ENCODE measurements at places on chromosomes 11 and 22.

DNA sequence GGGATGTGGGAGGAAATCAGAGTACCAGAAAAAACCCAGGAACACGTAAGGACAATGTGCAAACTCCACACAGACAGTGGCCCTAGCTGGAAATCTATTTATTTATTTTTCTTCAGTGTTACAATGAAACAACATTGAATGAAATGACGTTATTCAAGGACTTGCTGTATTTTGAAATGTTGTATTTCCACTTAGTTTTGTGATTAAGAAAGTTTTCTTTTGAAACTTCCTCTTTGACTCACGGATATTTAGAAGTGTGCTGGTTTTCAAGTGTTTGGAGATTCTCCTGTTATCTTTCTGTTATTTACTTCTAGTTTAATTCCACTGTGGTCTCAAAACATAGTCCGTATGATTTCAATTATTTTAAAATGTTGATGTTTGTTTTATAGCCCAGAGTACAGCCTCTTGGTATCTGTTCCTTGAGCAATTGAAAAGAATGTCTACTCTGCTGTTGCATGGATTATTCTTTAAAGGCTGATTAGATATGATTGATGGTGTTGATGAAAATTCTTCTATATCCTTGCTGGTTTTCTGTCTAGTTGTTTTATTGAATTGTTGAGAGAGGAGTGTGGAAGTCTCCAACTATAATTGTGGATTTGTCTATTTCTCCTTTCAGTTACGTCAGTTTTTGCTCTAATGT, 141.0 kb downstream of the ARHGAP20 start:
- no peak for DNase-seq

DNA sequence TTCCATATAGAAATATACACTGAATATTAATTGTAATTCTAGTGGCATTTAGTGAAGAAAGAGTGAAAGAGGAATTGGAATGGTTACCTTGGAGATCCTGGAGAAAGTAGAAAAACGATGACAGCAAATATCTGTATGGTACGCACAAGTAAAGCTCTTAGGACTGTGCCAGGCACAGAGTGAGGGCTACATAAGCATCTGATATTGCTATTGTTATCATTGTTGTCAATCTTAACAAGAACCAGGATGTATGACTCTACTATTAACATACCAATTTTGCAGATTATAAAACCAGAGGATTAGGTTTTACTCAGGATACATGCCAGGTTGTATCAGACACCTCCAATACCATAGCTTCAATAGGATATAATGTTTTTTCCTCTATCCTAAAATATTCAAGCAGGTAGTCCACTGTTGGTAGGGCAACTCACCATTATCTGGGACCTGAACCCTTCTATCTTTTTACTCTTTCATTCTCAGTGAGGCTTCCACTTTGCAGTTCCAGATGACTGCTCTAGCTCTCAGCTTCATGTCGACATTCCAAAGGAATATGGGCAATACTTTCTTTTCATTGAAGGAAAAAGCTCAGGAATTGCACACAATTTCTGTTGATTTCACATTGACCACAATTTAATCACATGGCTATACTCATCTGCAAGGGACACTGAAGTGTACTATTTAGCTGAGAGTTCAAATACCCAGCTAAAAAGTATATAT, 73.2 kb downstream of the RAB38 start:
- DNase-seq, result no peak

- DNase-seq, result no peak
Observed at GRCh38 chr11:68552542-68552941, 92.0 kb downstream of the PPP6R3 start.

DNA sequence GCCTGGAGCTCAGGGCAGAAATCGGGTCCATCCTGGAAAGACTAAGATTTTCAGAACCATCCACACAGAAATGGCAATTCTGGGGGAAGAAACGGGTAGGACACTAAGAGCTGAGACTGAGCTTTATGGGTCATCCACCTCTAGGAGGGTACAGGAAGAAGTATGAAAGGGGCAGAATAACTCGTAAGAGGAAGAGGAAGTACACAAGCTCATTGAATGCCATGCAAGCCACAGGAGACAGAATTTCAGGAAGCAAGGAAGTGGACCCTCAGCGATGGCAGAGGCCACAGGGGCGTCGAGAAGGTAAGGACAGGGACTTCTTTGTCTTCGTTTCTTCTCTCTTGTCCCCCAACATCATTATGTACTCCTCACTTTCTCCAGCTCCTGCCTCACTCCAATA, 169.6 kb downstream of the MAML2 start:
- DNase-seq, result no peak

DNA sequence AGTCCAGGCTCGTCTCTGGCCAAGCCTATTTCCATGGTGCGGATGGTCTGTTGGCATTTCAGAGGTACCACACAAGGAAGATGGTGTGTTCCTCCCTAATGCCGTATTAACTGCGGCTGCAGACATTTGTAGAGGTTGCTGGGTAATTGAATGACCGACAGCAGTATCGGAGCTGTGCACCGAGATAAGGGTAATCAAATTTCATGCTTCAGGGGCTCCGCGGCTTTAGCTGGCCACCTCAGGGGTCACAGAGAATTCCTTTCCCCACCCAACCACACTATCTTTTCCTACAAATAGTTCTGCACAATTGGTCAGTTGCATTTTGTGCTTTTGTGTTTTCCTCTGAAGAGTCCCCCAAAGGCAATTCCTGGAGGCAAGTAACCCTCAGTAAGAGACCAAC, 297.4 kb downstream of the OPCML start:
- DNase-seq, result no peak

DNA sequence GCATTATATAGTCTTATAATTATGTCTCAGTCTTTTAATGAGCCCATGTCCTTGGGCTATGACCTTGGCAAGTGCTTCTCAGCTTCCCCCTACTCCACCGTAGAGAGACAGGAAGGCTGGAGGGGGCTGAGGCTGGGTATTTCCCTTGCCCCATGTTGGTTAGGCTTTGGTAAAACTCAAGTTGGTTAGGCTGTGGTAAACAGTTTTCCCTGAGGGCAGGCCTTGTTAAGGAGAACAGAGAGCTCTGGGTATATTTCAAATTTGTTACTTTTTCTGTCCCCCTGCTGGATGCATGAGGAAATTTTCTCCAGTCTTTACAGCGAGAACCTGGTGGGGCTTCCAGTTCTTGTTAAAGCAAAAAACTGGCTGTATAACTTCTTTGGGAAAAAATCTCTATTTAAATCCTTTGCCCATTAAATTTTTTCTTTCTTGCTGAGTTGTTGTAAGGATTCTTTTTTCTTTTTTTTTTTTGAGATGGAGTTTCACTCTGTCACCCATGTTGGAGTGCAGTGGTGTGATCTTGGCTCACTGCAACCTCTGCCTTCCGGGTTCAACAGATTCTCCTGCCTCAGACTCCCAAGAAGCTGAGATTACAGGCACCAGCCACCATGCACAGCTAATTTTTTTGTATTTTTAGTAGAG, 12.2 kb upstream of the DCHS1 start:
- no peak for DNase-seq

- peak; percentile 19 for DNase-seq
Observed at GRCh38 chr22:50260434-50260800, 1.1 kb downstream of the MAPK12 start.

DNA sequence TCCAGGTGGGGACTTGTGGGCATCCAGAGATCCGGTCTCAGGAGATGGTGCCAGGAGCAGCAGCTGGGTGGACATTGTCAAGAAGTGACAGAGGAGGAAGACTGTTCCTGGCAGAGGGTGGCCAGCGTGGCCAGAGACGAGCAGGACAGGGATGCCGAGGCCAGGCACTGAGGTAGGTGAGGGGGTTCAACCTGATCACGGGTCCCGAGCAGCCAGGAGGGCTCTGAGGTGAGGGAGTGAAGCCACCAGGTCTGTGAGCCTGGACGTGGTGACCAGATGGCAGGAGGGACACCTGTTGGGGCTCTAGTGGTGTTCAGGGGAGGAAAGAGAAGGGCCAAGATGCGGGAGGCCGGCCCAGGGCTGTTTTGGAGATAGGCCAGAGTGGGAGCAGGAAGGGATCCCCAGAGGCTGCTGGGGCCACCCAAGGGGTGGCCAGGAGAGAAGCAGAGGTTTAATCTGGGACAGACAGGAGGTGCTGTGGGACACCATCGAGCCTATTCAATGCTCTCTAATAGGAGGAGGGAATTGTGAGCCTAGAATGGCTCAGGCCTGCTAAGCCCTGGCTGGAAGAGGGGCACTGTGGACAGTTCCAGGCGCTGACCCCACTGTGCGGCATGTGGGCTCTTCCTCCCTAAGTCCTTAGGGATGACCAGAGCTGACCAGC, 6.3 kb downstream of the PPM1F start:
- no peak for DNase-seq

DNA sequence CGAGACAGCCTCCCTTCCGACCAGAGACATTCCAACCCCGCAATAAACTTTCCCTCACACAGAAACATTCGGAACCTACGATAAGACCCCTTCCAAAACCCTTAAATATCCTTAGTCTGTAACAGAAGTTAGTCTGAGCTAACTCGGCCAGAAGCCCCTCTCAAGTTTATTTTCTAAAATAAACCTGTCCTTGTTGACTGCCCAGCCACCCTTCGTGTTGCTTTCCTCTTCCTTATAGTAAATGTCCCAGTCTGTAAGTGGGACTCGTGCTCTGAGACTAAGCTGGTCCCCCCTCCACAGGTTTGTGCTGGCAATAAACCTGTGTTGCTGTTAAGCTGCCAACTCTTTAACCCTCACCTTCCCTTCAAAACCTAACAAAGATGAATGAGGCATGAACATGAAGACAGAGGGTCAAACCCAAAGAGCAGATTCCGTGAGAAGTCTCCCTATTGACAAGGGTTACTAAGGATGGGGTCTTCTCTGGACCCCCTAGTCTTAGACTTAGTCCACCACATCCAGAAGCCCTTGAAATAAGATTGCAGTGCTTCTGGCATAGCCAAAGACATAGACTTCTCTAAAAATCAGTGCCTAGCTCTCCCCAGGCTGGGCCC, 18.2 kb downstream of the MIF start:
- no peak for DNase-seq

GRCh38 chr11:107259811-107260221, 197.8 kb downstream of the CWF19L2 start:
- DNase-seq, result no peak

GRCh38 chr11:4672470-4672869, 25.2 kb downstream of the OR51E2 start:
- no peak for DNase-seq

Data from SW 1271 (cell line).